Stimulated activated CD8-positive, alpha-beta memory T cell treated with anti-CD3 and anti-CD28 coated beads, Interleukin-2, amount 100 ng/mL, for 1 hour (primary cell): ENCODE measurements at places on chromosomes 7 and 10.

- no peak for DNase-seq
Measured at GRCh38 chr10:48529331-48529730, 75.5 kb downstream of the ARHGAP22 start.

- no peak for DNase-seq
Measured at GRCh38 chr7:53542157-53542556, 506.7 kb downstream of the POM121L12 start.

DNA sequence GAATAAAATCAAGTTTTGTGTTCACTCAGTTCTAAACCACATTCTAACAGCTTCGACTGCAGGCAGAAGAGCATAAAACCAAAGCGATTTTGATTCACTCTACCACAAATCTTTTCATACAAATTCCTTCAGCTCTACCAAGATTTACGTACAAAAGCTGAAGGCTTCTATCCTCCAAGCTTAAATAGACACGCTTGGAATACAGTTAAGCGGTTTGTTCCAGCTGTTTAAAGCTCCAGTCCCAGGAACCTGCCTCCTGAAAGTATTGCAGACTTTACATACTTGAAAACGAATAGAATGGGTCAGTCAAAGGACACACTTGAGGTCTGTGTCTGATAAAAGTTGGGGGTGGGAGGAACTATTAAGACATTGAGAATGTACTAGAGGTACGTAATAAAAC lies 102.9 kb downstream of the MPP7 start:
- no peak for DNase-seq

- no peak for DNase-seq
Measured at GRCh38 chr10:76040107-76040829, 608.8 kb downstream of the LRMDA start.

- DNase-seq, result no peak
Measured at GRCh38 chr10:85599081-85599480, 767.5 kb downstream of the GRID1 start.

GRCh38 chr7:35967366-35968139 lies 166.7 kb downstream of the SEPTIN7 start:
- no peak for DNase-seq

GRCh38 chr7:136033413-136034031 lies 56.4 kb upstream of the MTPN start:
- DNase-seq, result no peak

DNA sequence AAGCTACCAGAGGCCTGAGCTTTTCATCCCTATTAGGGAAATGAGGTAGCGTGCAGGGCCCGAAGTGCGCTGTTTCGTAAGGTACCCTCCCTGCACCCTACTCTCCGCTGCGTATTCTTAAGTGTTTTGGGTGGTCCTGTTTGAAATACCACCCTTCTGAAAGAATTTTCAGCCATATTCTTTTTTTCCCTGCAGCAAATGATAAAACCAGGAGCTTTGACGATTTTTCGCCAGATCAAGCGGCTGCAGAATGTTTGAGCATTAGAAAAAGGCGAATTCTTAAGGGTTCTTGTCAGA lies 1.2 kb downstream of the RSBN1L start:
- no peak for DNase-seq

DNA sequence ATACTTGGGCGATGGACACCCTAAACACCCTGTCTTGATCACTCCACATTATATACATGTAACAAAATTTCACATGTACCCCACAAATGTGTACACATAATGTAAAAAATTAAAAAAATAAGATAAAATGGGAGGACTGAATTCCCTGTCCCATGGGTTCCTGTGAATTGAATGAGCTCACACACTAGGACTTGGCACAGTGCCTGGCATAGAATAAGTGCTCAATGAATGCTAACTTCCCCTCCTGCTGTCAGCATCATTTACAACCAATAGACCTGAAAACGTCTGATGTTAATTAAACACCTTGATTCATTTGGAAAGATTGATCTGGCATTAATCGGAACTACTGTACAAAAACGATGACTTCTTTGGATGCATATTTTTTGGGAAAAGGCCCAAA lies 117.3 kb upstream of the ZNF438 start:
- DNase-seq, result no peak

- no peak for DNase-seq
Measured at GRCh38 chr7:107051376-107051775, 6.9 kb downstream of the PRKAR2B start.

DNA sequence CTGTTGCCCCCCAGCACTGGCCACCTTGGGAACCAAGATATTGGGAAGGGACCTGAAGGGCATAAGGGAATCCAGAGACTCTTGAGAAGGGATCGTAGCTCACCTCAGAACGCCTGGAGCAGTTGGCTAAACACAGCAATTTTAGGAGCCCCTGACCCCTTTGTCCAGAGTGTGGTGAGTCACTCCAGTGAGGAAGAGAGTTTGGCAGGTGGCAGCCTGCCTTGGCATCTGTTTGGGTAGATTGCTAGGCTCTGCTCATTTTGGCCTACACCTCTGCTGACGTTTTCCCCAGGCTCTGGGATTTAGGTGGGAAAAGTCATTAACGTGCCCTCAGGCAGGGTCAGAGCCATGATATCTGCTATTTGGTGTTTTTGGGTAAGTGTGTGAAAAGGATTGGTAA lies 100.6 kb downstream of the GRB10 start:
- DNase-seq, result no peak

DNA sequence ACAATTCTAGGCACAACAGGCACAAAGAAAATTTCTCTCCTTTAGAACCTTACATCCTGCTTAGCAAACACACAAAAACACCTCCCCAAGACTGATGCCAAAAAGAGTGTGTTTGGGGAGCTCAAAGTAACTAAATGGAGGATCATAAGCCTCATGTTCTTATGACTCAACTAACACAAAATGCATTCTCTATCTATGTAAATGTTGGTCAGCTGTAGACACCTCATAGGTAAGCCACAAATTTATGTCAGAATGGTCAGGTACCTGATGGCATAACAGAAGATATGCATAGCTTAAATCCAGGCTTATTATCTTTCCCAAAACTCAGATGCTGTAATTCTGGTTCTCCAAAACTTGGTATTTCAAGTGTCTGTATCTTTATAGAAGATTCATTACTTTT lies 315.1 kb downstream of the C7orf25 start:
- DNase-seq, result no peak

DNA sequence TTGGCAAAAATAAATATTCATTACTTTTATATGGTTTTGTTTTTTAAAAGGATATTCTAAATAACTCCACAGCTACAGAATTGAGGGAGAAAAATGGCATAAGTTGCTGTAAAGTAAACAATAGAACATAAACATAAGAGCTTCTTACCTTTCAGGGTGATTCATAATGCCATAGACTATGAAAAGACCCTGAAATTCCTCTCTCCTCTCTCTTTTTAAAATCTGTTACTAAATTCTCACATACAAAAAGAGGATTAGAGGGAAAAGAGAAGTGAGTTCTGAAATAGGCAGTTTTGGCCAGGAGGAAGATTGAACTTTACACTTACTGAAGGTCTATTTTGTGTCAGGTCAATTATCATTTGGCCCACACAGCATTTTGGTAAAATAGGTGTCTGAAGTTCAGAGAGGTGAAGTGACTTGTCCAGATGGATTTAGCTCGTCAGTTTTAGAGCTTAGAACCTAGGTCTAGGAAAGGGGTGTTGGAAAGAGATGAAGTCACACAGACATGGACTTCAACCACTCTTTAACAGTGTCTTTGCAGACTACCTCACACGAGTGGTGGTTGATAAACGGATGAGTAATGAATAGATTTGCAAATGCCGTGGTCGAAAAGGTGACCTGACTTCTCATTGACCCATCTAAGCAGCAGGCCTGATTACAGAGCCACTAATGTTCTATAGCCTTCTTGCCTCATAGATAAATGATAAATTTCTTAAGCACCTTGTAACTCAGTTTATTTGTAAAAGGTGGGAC lies 190.6 kb upstream of the CCDC6 start:
- no peak for DNase-seq

GRCh38 chr10:119139464-119140067 lies 25.9 kb downstream of the SFXN4 start:
- peak; percentile 5 for DNase-seq

GRCh38 chr7:140048138-140048537 lies 14.6 kb downstream of the PARP12 start:
- DNase-seq, result no peak

DNA sequence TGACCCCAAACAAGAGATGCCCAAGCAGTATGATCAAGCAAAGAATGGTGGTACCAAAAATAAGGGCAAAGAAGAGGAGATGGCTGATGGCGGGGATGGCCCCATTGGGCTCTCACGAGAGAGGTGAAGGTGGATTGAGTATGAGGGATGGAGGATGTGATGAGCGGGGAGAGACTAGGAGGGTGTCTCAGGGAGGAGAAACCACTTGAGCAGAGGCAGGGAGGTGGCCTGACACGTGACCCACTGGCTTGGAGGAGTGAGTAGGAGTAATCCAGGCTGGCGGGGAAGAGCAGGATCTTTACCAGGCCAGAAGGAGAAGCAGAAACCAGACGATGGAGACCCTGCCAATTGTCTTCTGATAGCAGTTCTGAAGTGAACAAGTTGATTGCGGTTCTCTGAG lies 33.3 kb upstream of the ATXN7L1 start:
- no peak for DNase-seq

- no peak for DNase-seq
Measured at GRCh38 chr10:87504307-87504639, 420 bp upstream of the MINPP1 start.

DNA sequence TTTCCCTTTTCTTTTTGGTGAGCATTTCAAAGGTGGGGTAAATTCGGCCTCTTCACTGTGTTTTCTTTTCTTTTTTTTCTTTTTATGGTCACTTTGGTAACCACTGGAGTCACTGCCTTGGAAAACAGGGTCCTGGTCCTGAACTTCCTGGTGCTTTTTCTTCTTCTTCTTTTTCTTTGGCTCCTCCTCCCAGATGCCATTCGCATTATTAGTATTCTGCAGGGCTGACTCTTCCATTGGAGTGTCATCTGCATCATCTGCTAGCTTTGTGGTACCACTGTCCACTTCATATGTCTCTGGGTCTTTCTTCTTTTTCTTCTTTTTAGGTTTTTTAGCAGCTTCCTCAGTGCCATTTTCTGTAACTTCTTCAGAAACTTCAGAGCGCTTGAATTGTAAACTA lies 10.5 kb downstream of the POLR1F start:
- no peak for DNase-seq

DNA sequence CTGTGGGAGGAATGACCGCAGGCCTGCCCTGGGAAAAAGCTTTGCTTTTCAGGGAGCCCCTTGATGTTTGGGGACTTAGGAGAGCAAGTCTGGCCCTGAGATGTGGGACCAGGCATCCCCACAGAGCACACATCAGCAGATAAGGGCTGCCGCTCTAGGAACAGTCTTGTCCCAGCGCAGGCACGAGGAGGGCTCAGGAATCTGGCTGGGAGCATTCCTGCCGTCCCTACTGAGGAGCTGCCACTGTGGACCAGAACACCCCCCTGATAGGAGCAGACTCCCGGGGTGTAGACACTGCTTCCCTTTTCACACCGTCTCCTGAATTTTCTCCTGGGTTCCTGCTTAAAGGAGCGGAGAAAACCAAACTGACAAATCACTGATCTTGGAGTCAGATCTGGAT lies 232.3 kb downstream of the CUX1 start:
- DNase-seq, result no peak

GRCh38 chr7:45980181-45980905 lies 59.3 kb upstream of the IGFBP3 start:
- no peak for DNase-seq

DNA sequence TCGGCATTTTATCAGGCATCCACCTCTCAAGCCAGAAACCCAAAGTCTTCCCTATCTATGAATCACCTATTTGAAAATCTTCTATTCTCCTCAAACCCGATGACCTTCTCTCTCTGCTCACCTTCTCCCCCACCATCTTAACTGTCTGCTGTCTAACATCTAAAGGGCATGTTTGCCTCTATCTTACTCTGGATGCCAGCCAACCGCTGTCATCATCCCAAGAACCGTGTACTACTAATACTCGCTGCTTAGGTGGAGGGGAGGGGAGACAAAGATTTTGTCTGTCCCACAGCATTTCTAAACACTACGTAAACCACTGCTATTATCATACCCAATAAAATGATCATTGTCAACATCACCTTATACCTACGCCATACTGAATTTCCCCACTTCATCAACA lies 29.5 kb downstream of the PAXIP1 start:
- DNase-seq, result no peak

GRCh38 chr10:88194041-88194887 lies 330.8 kb downstream of the PTEN start:
- DNase-seq, result peak; percentile 8

DNA sequence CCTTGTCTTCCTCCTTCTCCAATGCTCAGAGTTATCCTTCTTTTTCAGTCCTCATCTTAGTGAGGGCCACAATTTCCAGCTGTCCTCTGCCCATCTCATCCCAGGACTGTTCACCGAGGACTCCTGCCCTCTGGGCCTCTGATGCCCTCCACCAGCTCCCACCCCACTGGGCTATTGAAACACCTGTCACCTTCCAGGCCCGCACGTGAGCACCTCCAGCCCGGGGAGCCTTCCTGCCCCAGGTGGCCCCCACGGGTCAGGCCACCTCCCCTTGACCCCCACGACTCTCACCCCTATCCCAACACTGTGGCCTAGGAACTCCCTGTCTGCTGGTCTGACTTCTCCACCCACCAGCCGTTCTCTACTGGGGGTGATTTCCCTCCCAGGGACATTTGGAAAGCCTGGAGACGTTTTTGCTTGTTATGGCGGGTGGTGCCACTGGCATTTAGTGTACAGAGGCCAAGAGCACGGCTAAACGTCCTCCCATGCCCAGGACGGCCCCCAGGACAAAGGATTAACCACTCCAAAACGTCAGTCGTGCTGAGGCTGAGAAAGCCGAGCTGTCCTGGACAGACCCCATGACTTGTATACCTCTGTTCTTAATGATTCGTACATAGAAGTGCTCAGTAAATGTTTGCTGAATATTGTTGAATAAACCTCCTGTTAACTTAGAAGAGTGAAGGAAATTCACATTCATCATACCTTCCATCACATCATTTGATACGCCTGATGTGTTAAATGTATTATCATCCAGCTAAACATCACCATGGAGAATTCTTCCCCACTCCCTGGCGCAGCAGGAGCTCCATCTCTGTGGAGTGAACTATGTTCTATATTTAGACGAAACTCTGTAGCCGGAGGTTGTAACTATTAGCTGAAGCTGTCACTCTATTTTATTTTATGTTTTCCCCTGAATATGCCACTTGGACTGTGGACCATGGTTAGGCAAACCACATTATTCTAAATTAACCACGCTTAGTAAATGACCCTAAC lies 270.1 kb upstream of the SHH start:
- no peak for DNase-seq

DNA sequence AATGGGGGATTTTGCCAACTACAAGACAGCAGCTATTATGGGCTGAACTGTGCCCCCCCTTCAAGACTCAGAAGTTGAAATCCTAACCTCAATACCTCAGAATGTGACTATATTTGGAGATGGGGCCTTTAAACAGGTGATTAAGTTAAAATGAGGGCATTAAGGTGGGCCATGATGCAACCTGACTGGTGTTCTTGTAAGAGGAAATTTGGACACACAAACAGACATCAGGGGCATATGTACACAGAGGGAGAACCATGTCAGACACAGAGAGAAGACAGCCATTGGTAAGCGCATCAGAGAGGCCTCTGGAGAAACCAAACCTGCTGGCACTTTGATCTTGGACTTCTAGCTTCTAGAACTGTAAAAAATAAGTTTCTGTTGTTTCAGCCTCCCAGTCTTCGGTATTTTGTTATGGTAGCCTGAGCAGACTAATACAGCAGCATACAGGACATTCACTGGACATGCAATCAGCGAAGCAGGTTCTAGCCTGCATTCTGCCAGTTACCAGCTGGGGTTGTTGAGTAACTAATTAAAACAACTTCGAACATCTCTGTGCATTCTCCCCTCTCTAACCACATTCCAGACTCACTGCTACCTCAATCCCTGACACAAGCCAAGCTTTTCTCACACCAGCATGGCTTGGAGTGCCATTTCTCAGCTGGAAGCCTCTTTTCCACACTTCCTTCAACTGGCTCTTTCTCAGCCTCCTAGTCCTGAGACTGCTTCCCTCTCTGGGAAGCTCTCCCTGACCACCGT lies 141.4 kb downstream of the DOCK4 start:
- DNase-seq, result no peak
